ENCODE measurements at places on chromosomes 1 and 21. TPM values are rescaled to one million over a fixed set of nuclear protein-coding genes. Genes with fewer than 3 reads are reported as not detected.

Gene UBL4B
- total RNA-seq, result not detected

Gene OR2G3
- total RNA-seq, result not detected

Gene LEMD1
- total RNA-seq, result not detected

Gene PDE4DIP
- 30.1 TPM for total RNA-seq

Gene C4BPB
- 1.4 TPM for total RNA-seq

Gene GPA33
- total RNA-seq, result 0.79 TPM

Gene ANKRD35
- 0.54 TPM for total RNA-seq

Gene CCDC190
- total RNA-seq, result not detected

Gene TEX38
- total RNA-seq, result 0.25 TPM

Gene ARTN
- 0.89 TPM for total RNA-seq

Gene PIGM
- total RNA-seq, result 7.7 TPM

Gene TINAGL1
- total RNA-seq, result 120 TPM

Gene TRIM67
- total RNA-seq, result 0.09 TPM

Gene FTCD
- 2.0 TPM for total RNA-seq

Gene CBR3
- total RNA-seq, result 2.8 TPM

Gene PLA2G2D
- total RNA-seq, result not detected

Gene FAM72D
- not detected for total RNA-seq

Gene BLACAT1
- not detected for total RNA-seq

DNA sequence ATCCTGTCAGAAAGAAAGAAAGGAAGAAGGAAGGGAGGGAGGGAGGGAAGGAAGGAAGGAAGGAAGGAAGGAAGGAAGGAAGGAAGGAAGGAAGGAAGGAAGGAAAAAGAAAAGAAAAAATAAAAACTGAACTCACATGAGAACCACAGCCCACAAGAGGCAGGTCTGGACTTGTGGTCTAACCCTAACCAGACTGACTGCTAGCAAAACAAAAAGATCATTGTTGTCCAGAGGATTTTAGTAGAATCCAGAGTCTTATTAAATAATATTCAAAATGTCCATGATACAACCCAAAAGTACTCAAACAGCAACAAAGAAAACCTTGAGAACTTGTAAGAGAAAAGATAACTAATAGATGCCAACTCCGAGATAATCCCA, 4.7 kb upstream of the ITGB2 start:
- no peak for DNase-seq

DNA sequence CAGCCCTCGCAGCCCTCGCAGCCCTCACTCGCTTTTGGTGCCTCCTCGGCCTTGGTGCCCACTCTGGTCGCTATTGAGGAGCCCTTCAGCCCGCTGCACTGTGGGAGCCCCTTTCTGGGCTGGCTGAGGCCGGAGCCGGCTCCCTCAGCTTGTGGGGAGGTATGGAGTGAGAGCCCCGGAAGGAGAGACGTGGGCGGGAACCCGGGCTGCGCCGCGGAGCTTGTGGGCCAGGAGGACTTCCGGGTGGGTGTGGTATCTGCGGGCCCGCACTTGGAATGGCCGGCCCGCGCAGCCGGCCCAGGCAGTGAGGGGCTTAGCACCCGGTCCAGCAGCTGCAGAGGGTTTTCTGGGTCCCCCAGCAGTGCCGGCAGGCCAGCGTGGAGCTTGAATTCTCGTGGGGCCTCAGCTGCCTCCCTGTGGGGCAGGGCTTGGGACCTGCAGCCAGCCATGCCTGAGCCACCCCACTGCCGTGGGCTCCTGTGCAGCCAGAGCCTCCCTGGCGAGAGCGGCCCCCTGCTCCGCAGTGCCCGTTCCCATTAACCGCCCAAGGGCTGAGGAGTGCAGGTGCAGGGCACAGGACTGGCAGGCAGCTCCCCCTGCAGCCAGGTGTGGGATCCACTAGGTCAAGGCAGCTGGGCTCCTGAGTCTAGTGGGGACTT, 9.9 kb upstream of the CFHR2 start:
- no peak for DNase-seq

- DNase-seq, result no peak
Observed at GRCh38 chr1:207983044-207983635, 72.2 kb upstream of the CD34 start.

- DNase-seq, result no peak
Observed at GRCh38 chr1:198445872-198446271, 94.6 kb downstream of the ATP6V1G3 start.

- no peak for DNase-seq
Observed at GRCh38 chr1:117271959-117272358, 61.2 kb upstream of the VTCN1 start.

DNA sequence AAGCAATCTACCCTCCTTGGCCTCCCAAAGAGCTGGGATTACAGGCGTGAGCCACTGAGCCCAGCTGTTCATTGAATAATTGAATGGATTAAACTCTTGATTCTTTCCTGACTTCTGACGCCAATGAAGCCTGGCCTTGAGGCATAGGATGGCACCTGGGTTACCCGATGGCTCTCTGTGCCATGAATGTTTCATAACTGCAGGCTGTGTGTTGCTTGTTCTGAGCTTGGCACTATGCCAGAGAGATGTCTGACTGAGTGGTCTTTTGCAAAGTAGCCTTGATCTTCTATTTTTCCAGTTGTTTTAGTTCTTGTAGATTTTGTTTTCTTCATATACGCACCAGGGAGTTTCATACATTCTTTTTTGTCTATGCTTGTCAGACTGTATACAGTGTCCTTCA, 38.5 kb upstream of the AK4 start:
- DNase-seq, result no peak

DNA sequence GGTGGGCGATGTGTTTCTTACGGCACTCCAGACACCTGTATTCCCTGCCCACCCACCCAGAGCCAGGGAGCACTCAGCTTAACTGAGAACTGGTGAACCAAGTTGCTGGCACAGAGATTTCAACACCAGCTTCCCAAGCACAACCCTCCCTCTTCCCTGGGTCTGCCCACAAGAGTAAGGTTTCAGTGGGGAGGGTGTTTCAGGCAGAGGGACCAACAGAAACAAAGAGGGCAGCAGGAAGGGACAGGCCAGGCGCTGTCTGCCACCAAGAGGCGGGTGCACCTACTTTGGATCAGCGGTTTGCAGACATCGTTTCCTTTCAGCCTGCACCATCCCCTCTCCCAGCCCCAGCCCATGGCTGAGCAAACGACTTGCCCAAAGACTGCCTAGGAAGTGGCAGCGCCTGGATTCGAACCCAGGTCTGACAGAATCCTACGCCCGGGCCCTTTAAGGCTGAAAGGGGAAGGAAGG, 21.9 kb upstream of the ALDH4A1 start:
- DNase-seq, result no peak

GRCh38 chr1:214289574-214290272, 8.8 kb downstream of the SMYD2 start:
- DNase-seq, result no peak

GRCh38 chr1:168483539-168483938, 60.3 kb downstream of the XCL2 start:
- DNase-seq, result no peak

DNA sequence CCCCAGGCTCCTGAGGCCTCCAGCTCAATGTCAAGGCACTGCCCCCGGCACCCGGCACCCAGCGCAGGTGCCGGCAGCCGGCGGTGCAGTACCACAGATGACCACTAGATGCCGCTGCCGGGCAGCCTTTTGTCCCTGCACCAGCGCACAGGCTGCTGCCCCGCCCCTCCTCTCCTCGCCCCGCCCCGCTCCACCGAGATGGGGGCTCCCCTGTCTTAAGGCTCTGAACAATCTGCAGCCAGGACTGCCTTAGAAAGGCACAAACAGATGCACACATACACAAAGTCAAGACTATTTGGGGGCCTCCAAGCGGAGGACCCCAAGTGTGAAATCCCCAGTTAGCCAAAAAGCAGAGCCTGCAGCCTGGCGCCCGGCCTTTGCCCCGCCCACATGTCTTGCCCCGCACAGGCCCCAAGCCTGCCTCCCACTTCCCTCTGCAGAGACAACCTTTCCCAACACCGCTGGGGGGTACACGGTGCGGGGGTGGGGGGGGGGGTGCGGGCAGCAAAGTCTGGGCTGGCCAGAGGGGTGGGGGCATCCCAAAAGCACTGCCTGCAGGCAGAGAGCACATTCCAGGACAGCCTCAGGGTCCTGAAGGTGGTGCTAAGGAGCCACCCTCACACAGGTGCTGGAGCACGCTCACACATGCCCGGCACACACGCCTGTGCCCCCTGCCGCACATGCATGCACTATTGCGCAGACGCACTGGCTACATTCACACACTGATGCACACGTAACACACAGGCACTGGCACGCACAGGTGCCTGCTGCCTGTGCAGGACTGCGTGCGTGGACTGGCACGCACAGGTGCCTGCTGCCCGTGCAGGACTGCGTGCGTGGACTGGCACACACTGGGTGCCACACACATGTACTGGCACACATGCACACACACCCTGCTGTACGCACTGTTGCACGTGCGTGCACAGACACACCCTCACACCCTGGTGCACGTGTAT, 37.1 kb downstream of the ARHGEF16 start:
- DNase-seq, result peak; percentile 78

DNA sequence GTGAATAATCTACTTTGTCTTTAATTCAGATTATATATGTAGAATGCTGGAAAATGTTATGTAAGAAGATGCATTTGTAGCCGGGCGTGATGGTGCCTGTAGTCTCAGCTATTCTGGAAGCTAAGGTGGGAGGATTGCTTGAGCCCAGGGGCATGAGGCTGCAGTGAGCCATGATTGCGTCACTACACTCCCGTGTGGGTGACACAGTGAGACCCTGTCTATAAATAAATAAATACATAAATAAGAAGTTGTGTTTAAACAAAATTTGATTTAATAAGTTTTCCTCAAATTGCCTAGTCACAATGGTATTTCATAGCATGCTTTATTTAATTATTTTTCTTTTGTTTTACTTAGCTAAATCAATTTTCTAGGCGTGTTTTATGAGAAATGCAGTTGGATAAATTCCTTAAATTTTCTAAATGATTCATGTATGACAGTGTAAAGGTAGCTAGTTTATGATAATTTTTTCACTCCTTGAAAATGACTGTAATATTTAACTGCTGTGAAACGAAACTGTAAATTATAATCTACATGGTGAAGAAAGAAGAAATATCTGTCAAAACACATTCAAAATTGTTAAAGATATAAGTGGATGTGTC, 232.6 kb downstream of the SRGAP2C start:
- DNase-seq, result no peak

GRCh38 chr1:207666342-207666741, 21.4 kb downstream of the CR1L start:
- no peak for DNase-seq

DNA sequence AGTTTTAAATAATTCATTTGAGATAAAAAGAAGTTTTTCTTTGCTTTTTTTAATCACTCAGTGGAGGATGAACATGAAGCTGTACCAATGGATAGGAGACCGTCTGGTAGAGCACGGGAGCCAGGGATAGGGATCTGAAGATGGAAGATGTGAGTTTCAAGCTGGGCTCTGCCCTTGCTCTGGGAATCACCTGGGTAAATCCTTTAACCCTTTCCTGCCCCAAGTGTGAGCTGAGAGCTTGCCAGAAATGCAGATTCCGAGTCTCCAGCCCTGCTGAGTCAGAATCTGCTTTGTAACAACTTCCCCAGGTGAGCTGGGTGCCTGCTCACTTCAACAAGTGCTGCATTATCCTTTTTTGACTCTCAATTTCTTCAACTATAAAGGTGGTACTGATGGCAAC, 44.1 kb downstream of the ERG start:
- DNase-seq, result no peak

- no peak for DNase-seq
Observed at GRCh38 chr1:116436611-116436970, 63.5 kb downstream of the ATP1A1 start.

- no peak for DNase-seq
Observed at GRCh38 chr1:247172996-247173395, 1.2 kb upstream of the ZNF124 start.

GRCh38 chr1:102434421-102434820, 437.7 kb upstream of the OLFM3 start:
- DNase-seq, result no peak

- no peak for DNase-seq
Observed at GRCh38 chr1:13535227-13535626, 21.4 kb upstream of the LRRC38 start.

GRCh38 chr1:36934061-36934460, 100.3 kb downstream of the GRIK3 start:
- no peak for DNase-seq

GRCh38 chr1:94230920-94231319, 6.5 kb downstream of the ARHGAP29 start:
- no peak for DNase-seq

DNA sequence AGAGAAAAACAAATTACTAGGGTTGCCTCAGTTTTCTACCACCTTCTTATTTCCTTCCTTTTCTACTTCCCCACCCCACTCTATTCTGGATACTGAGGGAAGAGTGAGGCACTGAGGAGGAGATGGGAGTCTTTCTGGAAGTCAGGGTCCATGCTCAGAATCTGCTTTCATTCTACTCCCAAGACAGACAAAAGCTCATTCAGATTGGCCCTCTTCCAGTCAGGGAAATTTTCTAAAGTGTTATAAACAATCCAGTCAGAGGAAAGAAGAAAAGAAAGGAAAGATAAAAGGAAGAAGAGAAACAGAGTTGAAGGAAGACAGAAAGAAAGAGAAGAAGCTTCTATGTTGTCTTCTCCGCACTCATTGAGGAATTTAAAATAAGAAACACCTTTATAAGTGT, 228.6 kb downstream of the COP1 start:
- DNase-seq, result no peak

DNA sequence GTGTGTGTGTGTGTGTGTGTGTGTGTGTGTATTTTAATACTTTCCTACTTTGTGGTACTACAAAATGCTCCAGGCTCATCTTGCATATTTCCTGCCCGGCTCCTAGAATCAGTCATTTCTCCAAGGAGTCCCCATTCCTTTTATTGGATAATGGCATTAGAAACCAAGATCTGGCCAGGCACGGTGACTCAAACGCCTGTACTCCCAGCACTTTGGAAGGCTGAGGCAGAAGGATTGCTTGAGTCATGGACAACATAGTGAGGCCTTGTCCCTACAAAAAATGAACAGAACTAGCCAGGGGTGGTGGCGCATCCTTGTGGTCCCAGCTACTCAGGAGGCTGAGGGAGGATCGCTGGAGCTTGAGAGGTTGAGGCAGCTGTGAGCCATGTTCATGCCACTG, 20.3 kb downstream of the EPB41 start:
- DNase-seq, result no peak

GRCh38 chr1:27045973-27046558, 33.4 kb upstream of the TENT5B start:
- peak; percentile 64 for DNase-seq

GRCh38 chr1:45001011-45001481, 10.1 kb downstream of the HECTD3 start:
- peak; percentile 84 for DNase-seq

DNA sequence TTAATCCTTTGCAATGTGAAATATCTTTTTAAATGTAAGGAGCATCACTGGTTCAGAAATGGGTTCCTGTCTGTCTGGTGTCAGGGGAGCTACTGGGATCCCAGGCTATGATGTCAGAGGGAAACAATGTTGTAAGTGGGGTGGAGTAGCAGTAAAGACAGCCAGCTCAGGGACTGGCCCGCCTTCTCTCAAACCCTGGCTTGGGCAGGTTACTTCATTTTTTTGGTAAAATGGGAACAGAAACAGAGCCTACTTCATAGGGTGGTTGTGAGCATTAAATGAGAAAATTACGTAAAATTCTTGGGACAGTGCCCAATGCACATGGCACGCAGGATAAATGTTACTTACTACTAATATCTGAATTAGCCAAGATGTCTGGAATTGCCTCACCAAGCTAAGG, 30.7 kb upstream of the IL20 start:
- no peak for DNase-seq
